ENCODE measurements at places on chromosomes 11 and 22. TPM values are rescaled to one million over a fixed set of nuclear protein-coding genes. Genes with fewer than 3 reads are reported as not detected.

GRCh38 chr11:65576867-65577755 lies 1.3 kb downstream of the EHBP1L1 start:
- no peak for DNase-seq

Gene CRYBB2
- total RNA-seq, result not detected

Gene BTG4
- total RNA-seq, result not detected

DNA sequence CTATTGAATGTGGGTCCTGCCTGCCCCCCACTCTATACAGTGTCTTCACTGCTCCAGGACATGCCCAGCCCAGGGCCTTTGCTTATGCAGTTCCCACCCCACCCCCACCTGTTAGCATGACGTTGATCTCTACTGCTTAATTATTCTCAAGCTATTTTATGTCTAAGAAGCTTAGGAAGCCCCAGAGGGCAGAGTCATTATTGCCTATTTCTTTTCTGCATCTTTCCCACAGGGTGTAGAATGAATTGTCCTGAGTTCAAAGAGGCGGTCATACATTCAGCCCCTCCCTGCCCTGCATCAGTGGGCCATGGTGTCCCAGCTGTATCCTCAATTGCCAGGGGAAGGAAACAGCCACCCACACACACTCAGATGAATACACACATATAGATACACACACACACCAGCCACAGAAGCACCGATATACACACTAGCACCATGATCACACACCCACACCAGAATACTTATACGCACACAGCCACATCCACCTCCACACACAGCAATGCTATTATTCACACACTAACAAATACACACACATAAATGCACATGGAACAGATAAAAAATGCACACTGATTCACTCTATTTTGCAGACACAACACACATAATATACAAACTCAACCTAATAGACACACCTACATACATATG lies 1.5 kb downstream of the PDE2A start:
- DNase-seq, result no peak

DNA sequence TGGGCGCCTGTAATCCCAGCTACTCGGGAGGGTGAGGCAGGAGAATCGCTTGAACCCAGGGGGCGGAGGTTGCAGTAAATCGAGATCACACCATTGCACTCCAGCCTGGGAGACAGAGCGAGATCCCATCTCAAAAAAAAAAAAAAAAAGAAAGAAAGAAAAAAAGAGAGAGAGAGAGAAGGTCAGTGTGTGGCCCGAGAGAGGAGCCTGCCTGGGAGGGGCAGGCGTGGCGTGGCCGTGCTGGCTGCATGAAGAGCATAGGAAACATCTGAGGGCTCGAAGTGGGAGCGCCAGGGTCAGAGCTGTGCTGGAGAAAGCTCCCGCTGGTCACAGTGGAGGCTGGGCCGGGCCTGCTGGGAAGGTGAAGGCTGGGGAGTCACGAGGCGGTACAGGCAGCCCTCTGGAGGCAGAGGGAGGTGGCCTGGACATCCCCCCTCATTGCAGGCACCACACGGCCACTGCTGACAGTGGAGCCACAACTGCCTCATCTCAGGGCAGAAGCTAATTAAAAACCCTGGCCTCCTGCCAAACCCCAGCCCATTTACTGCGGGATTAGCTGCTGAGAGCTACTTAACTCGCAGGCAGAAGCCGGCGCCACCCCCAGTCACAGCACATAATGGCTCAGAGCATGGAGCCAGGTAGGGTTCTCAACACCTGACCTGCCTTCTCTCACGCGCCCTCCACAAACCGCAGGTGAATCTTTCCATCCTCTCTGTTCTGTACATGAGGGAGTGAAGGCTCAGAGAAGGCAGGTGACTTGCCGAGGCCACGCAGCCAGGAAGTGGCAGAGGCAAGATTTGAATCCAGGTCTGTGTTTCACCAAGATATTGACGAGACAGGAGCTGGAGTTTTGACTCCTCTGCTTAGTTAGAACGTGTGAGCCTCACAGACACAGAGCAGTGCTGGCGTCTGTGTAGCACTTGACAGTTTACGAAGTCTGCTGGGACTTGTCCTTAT lies 32.6 kb downstream of the NFAM1 start:
- DNase-seq, result no peak

Gene PACSIN3
- total RNA-seq, result 44.8 TPM

- DNase-seq, result no peak
These were observed 2.4 kb upstream of the SLC15A3 start for GRCh38 chr11:60954421-60954820.
